Type B pancreatic cell (in vitro differentiated cells): ENCODE measurements at places on chromosomes 2 and 18. TPM values are rescaled to one million over a fixed set of nuclear protein-coding genes. Genes with fewer than 3 reads are reported as not detected.

FAM228A gene
- not detected in 2 replicates for total RNA-seq

RIT2 gene
- total RNA-seq = not detected in 2 replicates

MAPK4 gene
- total RNA-seq = 6.7 and 7.5 TPM in 2 replicates

PLB1 gene
- 1.9 and 3.4 TPM in 2 replicates for total RNA-seq

SERPINB10 gene
- total RNA-seq = not detected in 2 replicates

IL37 gene
- total RNA-seq = not detected in 2 replicates

PROC gene
- 8.9 and 18.7 TPM in 2 replicates for total RNA-seq

DUSP19 gene
- total RNA-seq = 4.0 and 6.2 TPM in 2 replicates

COLEC12 gene
- total RNA-seq = 6.5 and 61.3 TPM in 2 replicates

ALPG gene
- 0.14 and 0.88 TPM in 2 replicates for total RNA-seq

SERPINB12 gene
- 15.5 and 22.3 TPM in 2 replicates for total RNA-seq

DYNAP gene
- not detected in 2 replicates for total RNA-seq

CAPN14 gene
- total RNA-seq = 0.12 and 0.39 TPM in 2 replicates

ATG16L1 gene
- 50.3 and 123 TPM in 2 replicates for total RNA-seq

UNC50 gene
- 45.0 and 49.4 TPM in 2 replicates for total RNA-seq

TBR1 gene
- total RNA-seq = 1.1 TPM in 1 of 2 replicates, not detected in the other

RBMS1 gene
- total RNA-seq = 73.7 and 94.0 TPM in 2 replicates

ADRA2B gene
- total RNA-seq = 2.4 and 13.9 TPM in 2 replicates

SLC38A11 gene
- 3.7 and 13.4 TPM in 2 replicates for total RNA-seq

MARCHF7 gene
- total RNA-seq = 96.1 and 104 TPM in 2 replicates

C1QL2 gene
- total RNA-seq = 1.1 and 1.8 TPM in 2 replicates

OBSL1 gene
- total RNA-seq = 118 and 197 TPM in 2 replicates

CDH20 gene
- 0.86 and 1.6 TPM in 2 replicates for total RNA-seq

DARS1 gene
- total RNA-seq = 46.0 and 58.4 TPM in 2 replicates

COBLL1 gene
- total RNA-seq = 28.2 and 32.1 TPM in 2 replicates

MARCHF4 gene
- 0.93 and 1.1 TPM in 2 replicates for total RNA-seq

GPR148 gene
- 0.48 and 2.2 TPM in 2 replicates for total RNA-seq

RAB6C gene
- 0.29 and 0.50 TPM in 2 replicates for total RNA-seq

DSEL gene
- 6.2 and 6.9 TPM in 2 replicates for total RNA-seq

UCN gene
- 0.74 and 4.1 TPM in 2 replicates for total RNA-seq

SCTR gene
- 1.9 and 2.4 TPM in 2 replicates for total RNA-seq
